Activated CD4-positive, alpha-beta memory T cell treated with anti-CD3 and anti-CD28 coated beads, Interleukin-2, amount 10 ng/mL, durations not matched to agents 7 days and 5 days (primary cell): ENCODE measurements at places on chromosomes 2 and 18.

DNA sequence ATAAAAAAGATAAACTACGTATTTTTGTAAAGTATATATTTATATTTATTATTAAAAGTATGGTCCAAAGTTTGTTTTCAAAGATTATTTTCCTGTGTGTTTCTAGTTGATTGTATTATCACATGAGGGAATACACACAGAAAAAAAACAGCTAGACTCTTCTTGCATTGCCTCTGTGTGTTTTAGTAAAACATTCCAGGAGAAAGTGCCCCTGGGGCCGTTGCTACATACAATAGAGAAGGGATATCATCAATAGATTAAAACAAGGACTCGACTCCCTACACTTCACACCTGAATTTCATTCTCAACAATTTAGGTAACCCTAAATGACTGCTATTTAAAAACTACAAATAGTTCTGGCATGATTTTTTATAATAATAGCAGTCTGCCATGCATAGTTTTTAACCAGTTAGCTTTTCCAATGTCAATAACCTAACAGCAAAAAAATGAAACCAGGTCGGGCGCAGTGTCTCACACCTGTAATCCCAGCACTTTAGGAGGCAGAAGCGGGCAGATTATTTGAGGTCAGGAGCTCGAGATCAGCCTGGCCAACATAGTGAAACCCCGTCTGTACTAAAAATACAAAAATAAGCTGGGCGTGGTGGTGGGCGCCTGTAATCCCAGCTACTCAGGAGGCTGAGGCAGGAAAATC lies 171.3 kb downstream of the DNAH6 start:
- no peak for DNase-seq

DNA sequence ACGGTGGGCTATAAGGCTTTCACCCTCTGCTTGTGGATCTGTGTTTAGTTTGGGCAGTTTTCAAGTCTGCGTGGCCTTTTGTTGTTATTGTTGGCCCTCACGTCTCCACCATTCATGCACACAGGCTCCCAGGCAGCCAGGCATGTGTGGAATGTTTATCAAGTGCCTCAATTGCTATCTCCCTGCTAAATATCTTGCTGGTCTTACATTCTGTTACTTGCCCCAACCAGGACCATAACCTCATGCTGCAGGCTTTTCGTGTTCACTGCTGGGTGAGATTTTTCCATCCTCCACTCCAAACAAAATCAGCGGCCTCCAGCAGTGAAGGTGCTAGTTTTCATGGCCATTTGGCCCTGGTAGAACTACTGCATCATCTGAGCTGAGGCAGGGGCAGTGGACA lies 63.0 kb upstream of the DSC1 start:
- no peak for DNase-seq

DNA sequence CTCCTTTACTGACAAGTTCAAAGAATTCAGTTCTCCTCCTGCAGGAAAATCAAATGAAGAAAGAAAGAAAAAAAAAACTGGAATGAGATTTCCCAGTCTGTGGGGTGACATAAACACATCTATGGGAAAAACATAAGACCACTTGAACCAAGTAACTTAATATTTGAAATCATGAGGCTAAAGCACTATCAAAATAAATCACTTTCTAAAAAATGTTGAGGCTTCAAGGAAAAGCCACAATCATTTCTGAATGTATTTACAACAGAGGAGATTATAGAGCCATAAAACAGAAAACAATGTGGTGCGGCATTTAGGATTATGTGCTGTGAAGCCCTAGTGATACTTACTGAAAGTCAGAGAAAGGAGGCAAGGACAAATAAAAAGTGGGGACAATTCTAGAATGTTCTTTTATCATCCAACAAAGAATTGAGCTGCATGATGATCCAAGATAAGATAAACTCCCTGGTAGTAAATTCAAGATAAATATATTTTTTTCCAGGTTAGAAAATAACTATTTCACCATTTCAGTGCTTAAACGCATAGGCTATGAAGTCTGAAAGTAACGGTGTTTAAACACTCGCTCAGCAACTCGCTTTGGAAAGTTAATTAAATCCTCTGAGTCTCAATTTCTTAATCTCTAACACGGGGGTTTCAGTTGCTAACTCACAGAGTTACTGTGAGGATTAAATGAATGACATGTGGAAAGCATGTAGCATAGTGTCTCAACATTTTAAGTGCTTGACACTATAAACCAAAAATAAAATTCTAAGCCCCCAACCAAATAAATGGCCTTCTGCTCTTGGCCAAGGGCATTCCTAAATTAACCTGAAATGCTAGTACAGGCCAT lies 288.5 kb downstream of the AGPS start:
- no peak for DNase-seq

DNA sequence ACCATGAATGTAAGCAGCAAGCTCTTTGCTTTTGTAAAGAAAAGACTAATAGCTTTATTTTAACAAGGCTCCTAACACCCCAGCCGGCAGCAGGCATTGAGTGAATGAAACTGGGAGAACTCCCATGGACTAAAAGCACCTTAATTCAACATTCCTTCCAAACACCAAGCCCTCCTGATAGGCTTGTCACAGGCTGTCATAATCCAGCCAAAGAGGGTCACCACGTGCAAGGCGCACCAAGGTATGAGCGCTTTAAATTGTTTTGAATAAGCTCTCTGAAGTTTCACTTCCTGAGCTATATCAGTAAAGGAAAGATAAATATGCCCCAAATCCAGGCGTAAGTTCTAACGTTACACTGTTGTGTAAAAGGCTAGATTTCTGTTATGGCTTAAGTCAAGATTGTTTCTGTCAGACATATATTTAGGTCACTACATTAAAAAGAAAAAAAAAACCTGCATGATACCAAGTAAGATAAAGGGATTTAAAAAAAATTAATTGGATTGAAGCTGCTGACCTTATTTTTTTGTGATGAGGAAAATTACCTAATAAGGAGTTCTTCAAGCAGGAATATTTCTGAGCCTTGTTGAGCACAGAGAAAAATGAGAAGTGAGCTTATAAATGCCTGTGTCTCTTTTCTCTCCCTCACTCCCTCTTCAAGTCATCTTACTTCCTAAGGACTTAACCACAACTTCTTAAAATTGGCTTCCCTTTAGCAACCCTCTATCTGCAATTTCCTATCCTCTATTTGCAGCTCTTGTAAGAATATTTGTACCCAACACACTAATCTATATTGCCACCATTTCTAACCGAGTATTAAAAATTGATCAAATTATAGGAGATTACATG lies 136.1 kb upstream of the NRP2 start:
- no peak for DNase-seq

GRCh38 chr2:174568425-174568824 lies 29.2 kb downstream of the WIPF1 start:
- no peak for DNase-seq

DNA sequence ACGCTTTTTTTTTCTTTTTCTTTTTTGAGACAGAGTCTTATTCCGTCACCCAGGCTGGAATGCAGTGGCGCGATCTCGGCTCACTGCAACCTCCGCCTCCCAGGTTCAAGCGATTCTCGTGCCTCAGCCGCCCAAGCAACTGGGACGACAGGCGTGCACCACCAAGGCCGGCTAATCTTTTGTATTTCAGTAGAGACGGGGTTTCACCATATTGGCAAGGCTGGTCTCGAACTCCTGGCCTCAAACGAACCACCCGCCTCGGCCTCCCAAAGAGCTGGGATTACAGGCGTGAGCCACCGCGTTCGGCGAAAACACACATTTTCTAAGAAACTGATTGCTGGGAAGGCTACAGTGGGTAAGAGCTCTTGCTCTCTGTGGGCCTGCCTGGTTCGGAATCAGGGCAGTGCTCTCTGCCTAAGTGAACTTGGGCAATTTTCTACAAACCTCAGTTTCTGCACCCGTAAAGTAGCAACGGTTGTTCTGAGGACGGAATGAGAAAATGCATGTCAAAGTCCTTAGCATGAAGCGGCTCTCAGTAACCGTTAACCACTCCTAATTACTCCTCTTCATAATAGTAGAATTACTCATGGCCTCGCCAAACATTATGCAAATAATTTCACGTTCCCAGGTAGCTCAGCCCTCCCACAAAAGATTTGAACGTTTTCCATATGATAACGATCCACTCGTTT lies 1.0 kb upstream of the PMAIP1 start:
- no peak for DNase-seq

GRCh38 chr2:127619203-127619590 lies 26.8 kb upstream of the GPR17 start:
- DNase-seq: no peak

DNA sequence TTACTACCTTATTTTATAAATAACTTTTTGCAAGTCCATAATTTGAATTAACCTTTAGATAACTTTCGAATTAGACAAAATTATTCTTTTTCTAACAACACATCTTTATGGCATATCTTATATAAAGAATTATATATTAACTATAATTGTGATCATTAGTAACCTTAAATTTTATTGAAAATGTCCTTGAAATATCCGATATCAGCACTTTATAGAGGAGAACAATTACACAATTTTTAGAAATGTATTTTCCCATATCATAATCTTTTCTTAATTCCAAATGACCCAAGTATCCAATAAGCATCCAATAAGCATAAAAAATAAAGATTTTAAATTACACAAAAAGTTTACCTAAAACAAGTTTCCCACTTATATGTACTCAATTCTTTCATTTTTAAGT lies 7.3 kb upstream of the GCC2 start:
- no peak for DNase-seq

- DNase-seq: no peak
These were observed 154.1 kb upstream of the BOD1L2 start for GRCh38 chr18:56992777-56993176.

DNA sequence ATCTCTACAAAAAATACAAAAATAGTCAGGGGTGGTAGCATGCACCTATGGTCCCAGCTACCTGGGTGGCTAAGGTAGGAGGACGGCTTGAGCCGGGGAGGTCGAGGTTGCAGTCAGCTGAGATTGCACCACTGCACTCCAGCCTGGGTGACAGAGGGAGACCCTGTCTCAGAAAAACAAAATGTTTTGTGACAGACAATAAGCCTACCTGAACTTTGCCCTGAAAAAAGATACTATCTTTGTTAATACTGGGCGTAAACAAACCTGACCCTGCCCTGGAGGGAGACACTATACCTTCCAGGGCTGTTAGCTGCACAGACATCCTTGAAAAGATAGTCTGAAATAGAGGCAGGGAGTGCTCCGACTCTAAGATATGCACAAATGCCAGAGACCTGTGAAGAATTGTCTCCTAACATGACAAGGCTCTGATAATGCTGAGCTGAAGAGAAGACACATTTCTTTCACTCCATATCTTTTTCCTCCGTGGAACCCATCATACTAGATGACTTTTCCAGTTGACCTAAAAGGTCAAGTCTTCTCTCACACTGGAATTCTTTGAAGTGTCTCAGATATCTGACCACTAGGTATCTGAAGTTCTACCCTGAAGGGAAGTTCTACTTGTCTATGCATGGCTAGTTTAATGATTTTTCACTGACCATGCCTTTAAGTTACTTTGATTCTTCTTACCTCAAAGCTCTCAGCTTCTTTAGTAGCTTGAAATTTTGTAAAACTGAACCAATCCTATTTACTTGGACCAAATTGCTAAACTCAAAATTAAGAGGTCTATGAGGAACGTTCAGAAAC lies 20.9 kb upstream of the HK2 start:
- no peak for DNase-seq

DNA sequence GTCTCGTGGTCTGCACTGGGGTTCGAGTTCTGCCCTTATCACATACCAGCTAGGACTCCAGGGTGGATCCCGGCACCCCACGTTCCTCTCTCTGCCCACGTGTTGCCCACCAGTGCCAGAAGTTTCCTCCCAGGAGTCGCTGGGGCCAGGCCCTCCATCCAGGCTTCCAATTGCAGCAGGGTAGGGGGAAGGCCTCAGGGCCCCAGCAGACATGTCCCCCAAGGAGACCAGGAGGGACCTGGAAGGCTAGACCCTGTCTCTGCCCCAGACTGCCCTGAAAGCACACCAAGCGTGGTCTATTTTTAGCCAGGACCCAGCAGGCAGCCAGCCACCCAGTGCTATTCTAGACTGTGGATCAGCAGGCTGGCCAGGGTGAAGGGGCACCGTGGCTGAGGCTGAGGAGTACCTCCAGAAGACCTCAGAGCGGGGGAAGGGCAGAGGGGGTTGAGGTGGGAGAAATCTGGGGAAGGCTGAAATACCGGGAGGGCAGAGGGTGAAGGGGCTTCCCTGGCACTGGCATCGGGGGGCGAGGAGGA lies 18.8 kb upstream of the TNS1 start:
- no peak for DNase-seq

- DNase-seq: no peak
These were observed 16.0 kb downstream of the CCNT2 start for GRCh38 chr2:134934641-134935040.

DNA sequence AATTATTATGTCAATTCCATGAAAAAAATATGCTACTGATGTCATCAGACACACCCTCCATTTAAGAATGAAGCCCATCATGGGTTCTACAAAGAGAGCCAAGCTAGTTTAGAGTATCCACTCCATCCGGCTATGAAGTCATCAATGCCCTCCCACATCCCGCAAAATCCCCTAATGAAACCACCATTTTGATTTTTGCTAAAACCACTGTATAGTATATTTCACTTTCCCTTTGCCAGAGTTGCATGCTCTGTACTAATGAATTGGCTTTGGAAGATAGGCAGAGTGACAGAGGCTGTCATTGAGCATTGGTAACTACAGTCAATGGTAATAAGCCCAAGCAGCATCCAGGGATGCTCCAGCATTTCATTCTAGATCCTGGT lies 118.6 kb downstream of the ANKRD44 start:
- peak; percentile 64 for DNase-seq

DNA sequence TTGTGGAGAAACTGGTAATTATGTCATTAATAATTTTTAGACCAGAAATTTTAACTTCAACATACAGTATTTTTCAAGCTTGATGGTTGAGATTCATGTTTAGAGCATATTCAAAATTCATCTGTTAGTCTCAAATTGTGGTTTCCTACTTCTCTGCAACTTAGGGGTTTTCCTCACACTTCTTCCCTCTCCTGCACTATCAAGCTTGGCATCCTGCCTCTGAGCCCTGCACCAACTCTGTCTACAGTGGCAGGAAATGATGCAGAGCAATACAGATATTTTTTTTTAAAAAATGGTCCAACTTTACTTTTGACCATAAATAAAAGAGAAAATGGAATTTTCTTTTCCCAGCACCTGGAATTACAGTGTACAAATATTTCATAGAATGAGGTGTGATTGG lies 247.3 kb downstream of the NUP35 start:
- no peak for DNase-seq

- no peak for DNase-seq
These were observed 88.5 kb downstream of the SH3RF3 start for GRCh38 chr2:109217362-109218086.

DNA sequence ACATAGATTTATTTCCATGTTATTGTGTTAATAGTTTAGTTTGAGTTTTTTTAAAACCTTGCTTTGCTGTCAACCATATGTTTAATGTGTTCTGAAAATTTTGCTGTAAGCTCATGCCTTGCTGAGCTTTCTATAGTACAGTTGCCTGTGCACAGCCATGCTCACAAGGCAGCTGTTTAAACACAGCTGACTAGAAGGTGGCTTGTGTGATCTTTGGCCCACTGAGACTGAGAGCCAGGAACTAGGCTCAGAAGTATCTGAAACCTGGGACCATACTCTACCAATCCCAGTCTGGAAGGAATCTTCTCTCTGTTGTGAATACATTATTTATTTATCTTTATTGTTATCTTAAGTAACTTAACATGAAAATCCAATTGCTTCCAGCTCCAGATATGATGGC lies 350.5 kb downstream of the KIAA1328 start:
- DNase-seq: no peak

- no peak for DNase-seq
These were observed 282.1 kb downstream of the EN1 start for GRCh38 chr2:118565301-118565700.
